ENCODE measurements at places on chromosomes 5 and 9. TPM values are rescaled to one million over a fixed set of nuclear protein-coding genes. Genes with fewer than 3 reads are reported as not detected.

GRCh38 chr9:112168197-112168596, 6.9 kb downstream of the SUSD1 start:
- no peaks in the 10 kb centered on the region for H3K27me3 ChIP-seq
- no peak for DNase-seq
- H3K27ac ChIP-seq: no peak overlapping the region

GRCh38 chr5:56596155-56596554, 219.2 kb upstream of the MAP3K1 start:
- no peak for DNase-seq
- H3K4me1 ChIP-seq: peaks cover 1% of the 10 kb centered on the region
- no peaks in the 10 kb centered on the region for H3K36me3 ChIP-seq
- H3K27ac ChIP-seq: no peak overlapping the region
- no peaks in the 10 kb centered on the region for H3K27me3 ChIP-seq

- no peak for DNase-seq
- H3K4me1 ChIP-seq: no peaks in the 10 kb centered on the region
- H3K27me3 ChIP-seq: no peaks in the 10 kb centered on the region
- H3K36me3 ChIP-seq: no peaks in the 10 kb centered on the region
Observed at GRCh38 chr9:25397746-25398145, 280.5 kb downstream of the TUSC1 start.

- H3K4me1 ChIP-seq: no peaks in the 10 kb centered on the region
- no peaks in the 10 kb centered on the region for H3K36me3 ChIP-seq
- DNase-seq: no peak
- no peaks in the 10 kb centered on the region for H3K27me3 ChIP-seq
Observed at GRCh38 chr5:121174351-121174750, 677.3 kb upstream of the FTMT start.

DNA sequence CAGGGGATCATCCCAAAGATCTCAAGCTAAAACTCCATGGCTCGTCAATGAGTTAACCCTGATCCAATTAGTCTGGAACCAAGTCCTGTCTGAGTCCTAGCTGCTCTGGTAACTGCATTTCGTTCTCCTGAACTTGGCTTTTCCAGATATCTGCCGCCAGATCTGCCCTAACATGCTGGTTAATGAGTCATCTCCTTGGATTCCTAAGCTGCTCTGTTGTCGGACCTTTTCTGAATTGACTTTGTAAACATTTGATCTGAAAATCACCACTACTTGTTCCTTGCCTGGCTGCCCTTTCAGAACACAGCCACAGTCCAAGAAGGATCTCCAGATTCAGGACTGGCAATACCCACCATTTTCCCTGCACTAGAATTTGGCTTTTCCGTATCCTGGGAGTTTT, 473.0 kb downstream of the ZSWIM6 start:
- no peak overlapping the region for H3K27ac ChIP-seq
- no peaks in the 10 kb centered on the region for H3K27me3 ChIP-seq
- H3K4me3 ChIP-seq: no peak overlapping the region
- H3K4me1 ChIP-seq: no peaks in the 10 kb centered on the region
- no peaks in the 10 kb centered on the region for H3K36me3 ChIP-seq

DNA sequence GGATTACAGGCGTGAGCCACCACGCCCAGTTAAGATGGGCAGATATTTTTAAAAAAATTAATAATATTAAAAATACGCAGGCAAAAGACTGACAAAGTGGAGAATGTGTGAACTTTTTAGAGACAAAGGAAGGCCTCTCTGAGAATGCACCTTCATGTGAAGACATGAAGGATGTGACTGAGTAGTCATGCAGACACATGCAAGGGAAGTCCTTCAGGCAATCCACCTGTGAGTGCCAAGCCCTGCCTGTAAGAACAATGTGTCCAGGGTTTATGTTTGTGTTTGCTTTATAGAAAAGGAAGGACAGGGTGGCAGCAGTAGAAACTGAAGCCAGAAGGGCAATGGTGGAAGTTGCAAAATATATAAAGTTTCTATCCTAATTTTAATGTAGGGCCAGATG, 169.2 kb downstream of the EDIL3 start:
- DNase-seq: no peak
- H3K36me3 ChIP-seq: no peaks in the 10 kb centered on the region
- H3K4me1 ChIP-seq: no peaks in the 10 kb centered on the region
- no peaks in the 10 kb centered on the region for H3K27me3 ChIP-seq
- H3K4me3 ChIP-seq: no peak overlapping the region

GRCh38 chr5:136810261-136810801, 445.0 kb upstream of the TRPC7 start:
- no peaks in the 10 kb centered on the region for H3K36me3 ChIP-seq
- no peaks in the 10 kb centered on the region for H3K27me3 ChIP-seq
- H3K27ac ChIP-seq: no peak overlapping the region
- DNase-seq: no peak
- H3K4me3 ChIP-seq: no peak overlapping the region

DNA sequence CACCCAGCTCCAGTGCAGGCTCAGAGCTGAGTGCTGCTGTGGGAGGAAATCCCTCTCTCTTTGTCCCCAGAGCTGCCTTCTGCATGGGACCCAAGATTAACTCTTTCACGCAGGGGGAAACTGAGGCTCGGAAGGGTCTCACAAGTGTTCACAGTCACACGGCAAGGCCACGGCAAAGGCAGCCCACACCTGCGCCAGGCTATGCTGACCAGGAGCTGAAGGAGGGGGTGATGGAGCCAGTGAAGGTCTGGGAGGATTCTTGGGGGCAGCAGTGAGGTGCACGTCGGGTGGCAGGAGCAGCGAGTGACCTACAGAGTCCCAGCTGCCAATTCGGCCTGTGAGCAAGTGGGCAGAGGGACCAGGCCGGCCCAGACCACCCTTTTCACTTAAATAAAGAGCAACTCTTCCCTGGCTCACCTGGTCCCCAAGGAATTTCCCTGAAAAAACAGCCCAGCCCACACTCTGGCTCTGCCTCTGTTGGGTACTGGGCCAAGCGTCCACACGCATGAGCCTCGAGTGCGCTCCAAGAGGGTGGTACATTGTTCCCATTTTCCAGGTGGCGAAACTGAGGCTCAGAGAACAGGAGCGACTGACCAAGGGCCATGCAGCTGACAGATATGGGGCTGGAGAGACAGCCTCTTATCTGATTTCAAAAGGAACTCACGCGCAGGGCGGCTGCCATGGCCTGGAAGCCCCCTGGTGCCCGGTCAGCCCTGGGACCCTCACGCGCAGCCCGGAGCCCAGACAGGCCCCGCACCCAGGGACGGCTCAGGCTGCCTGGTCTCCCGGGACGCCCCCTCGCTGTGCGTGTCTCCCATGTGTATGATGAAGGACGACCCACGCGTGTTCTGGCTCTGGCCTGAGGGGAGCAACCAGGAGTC, 28.2 kb downstream of the SARDH start:
- no peaks in the 10 kb centered on the region for H3K4me1 ChIP-seq
- DNase-seq: no peak
- no peaks in the 10 kb centered on the region for H3K36me3 ChIP-seq
- no peak overlapping the region for H3K4me3 ChIP-seq
- no peak overlapping the region for H3K27ac ChIP-seq

- no peak overlapping the region for H3K27ac ChIP-seq
- H3K36me3 ChIP-seq: no peaks in the 10 kb centered on the region
- H3K27me3 ChIP-seq: no peaks in the 10 kb centered on the region
- DNase-seq: no peak
Observed at GRCh38 chr5:90902651-90903386, 344.2 kb downstream of the ADGRV1 start.

GRCh38 chr9:136006169-136006568, 45.0 kb upstream of the UBAC1 start:
- no peak overlapping the region for H3K4me3 ChIP-seq
- no peak for DNase-seq
- H3K27ac ChIP-seq: no peak overlapping the region
- H3K36me3 ChIP-seq: peaks cover 39% of the 10 kb centered on the region
- H3K27me3 ChIP-seq: no peaks in the 10 kb centered on the region

- H3K4me3 ChIP-seq: no peak overlapping the region
- H3K4me1 ChIP-seq: peaks cover 34% of the 10 kb centered on the region
- no peak overlapping the region for H3K27ac ChIP-seq
Observed at GRCh38 chr5:14812166-14812565, 59.4 kb downstream of the ANKH start.

DNA sequence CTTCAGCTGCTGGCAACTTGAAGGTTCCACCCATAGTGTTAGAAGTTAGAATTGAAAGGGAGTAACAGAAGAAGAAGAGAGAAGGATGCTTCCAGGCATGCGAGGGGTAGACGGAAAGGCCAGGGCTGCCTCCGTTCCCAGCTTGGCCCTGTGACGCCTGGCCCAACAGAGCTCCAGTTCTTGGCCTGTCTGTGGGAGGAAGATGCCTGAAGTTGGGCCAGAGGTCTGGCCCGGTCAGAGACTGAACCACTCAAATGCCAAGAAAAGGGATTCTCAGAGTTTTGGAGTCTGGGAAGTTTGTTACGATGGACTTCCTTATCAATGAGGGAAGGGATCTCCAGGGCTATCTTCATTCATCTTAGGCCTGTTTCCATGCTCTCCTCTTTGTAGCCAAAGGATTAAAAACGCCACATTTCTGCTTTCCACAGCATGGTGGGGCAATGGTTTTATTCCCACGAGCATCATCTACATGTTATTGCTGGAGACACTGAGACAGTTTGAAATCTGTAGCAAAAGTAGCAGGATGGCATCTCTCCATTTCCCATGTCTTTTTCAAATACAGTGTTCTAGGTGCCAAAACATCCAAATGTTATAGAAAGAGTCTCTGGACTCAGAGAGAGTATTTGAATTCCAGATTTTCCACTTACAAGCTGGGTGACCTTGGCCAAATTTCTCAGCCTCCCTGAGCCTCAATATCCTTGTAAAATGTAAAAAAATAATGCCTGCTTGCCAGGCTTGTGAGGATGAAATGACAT, 65.4 kb upstream of the ANKRD55 start:
- no peak overlapping the region for H3K4me3 ChIP-seq
- no peaks in the 10 kb centered on the region for H3K36me3 ChIP-seq
- no peak for DNase-seq
- H3K27ac ChIP-seq: no peak overlapping the region
- no peaks in the 10 kb centered on the region for H3K27me3 ChIP-seq

DNA sequence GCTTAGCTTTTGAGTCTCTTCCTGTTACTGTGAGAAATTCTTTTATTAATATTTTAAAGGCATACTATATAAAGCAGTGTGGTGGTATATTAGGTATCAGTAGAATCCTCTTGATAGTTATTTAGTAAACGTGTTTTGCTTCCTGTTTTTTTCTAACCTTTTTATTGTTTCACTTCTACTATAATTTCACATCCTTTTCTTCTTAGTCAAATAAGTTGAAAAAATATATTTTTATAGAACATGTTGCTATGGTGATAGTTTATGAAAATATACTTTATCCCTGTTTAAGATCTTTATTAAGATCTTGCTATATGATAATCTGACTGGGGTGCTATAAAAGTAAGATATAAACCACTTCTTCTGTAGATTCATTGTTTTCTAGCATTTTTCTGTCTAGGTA, 2.1 kb downstream of the POLK start:
- H3K4me3 ChIP-seq: no peak overlapping the region
- no peak for DNase-seq
- no peaks in the 10 kb centered on the region for H3K36me3 ChIP-seq
- no peaks in the 10 kb centered on the region for H3K27me3 ChIP-seq
- peaks cover 38% of the 10 kb centered on the region for H3K4me1 ChIP-seq

- H3K27ac ChIP-seq: peak overlapping the region; percentile 78
- DNase-seq: no peak
- peaks cover 93% of the 10 kb centered on the region for H3K36me3 ChIP-seq
- H3K4me3 ChIP-seq: no peak overlapping the region
- peaks cover 7% of the 10 kb centered on the region for H3K4me1 ChIP-seq
Observed at GRCh38 chr9:128607642-128608350, 48.9 kb downstream of the DYNC2I2 start.

DNA sequence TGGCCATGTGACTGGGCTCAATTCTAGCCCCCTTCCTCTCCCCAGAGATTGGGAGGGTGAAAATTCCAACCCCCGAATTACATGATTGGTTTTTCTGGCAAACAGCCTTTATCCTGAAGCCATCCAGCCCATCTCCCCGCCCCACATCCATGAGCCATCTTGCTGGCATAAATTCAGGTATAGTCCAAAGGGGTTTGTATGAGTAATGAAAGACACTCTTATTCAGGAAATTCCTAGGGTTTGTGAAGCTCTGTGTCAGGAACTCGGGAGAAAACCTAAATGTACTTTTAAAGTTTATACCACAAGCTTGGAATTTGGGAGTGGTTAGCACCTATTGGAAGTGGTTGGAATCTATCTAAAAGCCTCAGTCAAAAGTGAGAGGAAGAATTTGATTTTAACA, 80.6 kb upstream of the SIMC1 start:
- H3K27ac ChIP-seq: no peak overlapping the region
- DNase-seq: peak; percentile 72
- no peaks in the 10 kb centered on the region for H3K4me1 ChIP-seq
- no peak overlapping the region for H3K4me3 ChIP-seq

GRCh38 chr9:23686257-23686656, 139.8 kb downstream of the ELAVL2 start:
- H3K36me3 ChIP-seq: no peaks in the 10 kb centered on the region
- DNase-seq: no peak
- H3K4me1 ChIP-seq: no peaks in the 10 kb centered on the region
- H3K27ac ChIP-seq: no peak overlapping the region

DNA sequence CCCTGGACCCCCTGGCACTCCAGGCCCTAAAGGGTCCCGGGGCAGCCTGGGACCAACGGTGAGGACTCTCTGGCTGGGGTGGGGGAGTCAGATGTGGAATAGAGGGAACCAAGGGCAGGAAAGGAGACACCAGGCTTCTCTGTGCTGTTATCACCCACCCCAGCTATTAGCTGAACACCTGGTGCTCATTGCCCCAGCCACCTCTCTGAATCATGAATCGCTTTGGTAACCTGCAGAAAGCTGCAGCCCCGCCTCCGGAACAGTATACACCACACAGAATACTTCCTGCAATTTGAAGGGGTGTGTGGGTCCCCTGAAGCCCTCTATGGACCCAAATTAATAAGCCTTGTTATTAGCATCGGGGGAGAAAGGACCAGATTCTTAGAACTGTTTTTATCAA, 40.4 kb upstream of the ORM1 start:
- H3K36me3 ChIP-seq: peaks cover 3% of the 10 kb centered on the region
- H3K27me3 ChIP-seq: no peaks in the 10 kb centered on the region
- no peak overlapping the region for H3K27ac ChIP-seq
- H3K4me3 ChIP-seq: no peak overlapping the region
- no peak for DNase-seq

GRCh38 chr5:35009019-35009418, 38.7 kb downstream of the AGXT2 start:
- no peaks in the 10 kb centered on the region for H3K4me1 ChIP-seq
- no peak overlapping the region for H3K27ac ChIP-seq
- no peak overlapping the region for H3K4me3 ChIP-seq

GRCh38 chr9:98373609-98374008, 118.2 kb upstream of the TBC1D2 start:
- H3K4me1 ChIP-seq: no peaks in the 10 kb centered on the region
- H3K27me3 ChIP-seq: no peaks in the 10 kb centered on the region
- H3K36me3 ChIP-seq: no peaks in the 10 kb centered on the region
- no peak overlapping the region for H3K4me3 ChIP-seq

SLIT3 gene
- 41.1 TPM for total RNA-seq

CCDC187 gene
- not detected for total RNA-seq

CPEB4 gene
- total RNA-seq: 44.9 TPM

CAPSL gene
- total RNA-seq: not detected

MAML1 gene
- total RNA-seq: 21.4 TPM

ORM2 gene
- total RNA-seq: not detected

OTULIN gene
- 30.9 TPM for total RNA-seq

ENC1 gene
- total RNA-seq: 12.1 TPM

ADGRD2 gene
- not detected for total RNA-seq

Measured in esophagus muscularis mucosa (tissue), 4 donors.